ENCODE measurements at places on chromosomes 13 and 19.

DNA sequence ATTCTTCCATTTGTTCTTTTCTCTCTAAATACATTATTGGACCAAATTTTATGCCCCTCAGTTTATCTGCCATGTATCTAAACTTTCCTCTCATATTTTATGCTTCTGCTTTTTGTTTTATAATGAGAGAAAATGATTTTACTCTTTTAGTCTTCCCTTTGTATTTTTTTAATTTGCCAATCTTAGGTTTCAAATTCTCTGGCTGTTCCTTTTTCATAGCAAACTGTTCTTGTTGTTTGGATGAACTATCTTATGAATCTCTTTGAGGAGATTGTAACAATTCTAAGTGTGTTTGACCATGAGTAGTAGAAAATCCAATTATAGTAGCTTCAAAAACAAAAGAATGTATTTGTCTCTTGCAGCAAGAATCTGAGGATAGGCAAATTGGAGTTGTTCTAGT is 290.5 kb downstream of the NDFIP2 start:
- no peak for DNase-seq

- DNase-seq = no peak
Measured at GRCh38 chr19:47456721-47457474, 14.8 kb downstream of the SLC8A2 start.

GRCh38 chr13:111472083-111472482 is 151.6 kb downstream of the TEX29 start:
- no peak for DNase-seq

DNA sequence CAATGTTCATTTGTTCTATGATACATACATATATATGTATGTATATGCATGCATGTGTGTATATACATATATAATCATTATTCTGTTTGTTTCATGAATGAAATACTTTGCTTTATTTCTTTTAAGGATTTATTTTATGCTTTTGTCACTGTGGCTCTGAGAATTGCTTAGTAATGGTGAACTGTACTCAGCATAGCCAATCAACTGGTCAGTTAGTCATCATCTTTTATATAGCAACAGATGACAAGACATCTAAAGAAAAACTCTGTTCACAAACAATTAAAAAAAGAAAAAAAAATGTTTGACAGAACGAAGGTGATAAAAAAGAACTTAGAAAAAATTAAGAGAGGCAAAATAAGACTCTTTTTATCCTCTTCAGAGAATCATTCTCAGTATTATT is 1440.3 kb downstream of the PCDH9 start:
- DNase-seq = no peak

GRCh38 chr19:39969681-39970424 is 1.1 kb upstream of the PSMC4 start:
- no peak for DNase-seq

DNA sequence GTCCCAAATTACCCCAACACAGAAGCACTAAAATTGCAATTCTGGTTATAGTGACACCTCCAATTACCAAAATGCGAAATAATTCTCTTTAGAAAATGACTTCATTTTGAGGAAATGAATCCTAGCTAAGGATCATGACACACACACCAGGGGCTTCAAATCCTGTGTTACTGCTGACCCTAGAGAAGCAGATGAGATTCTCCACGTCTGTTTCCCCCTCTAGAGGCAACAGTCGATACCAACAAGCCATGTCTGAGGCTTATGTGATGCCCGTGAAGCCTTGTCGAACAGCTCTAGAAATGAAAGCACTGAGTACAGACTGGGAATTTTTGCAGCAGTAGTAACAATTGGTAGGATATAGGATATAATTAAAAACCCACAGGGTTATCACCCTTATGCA is 153.6 kb upstream of the TMTC4 start:
- DNase-seq = no peak

GRCh38 chr13:20126541-20127261 is 34.2 kb downstream of the GJA3 start:
- no peak for DNase-seq

GRCh38 chr13:23674795-23675640 is 104.8 kb downstream of the TNFRSF19 start:
- DNase-seq = no peak

- DNase-seq = no peak
Measured at GRCh38 chr13:39297023-39297422, 258.8 kb downstream of the NHLRC3 start.
